ENCODE measurements at places on chromosomes 5 and 9. TPM values are rescaled to one million over a fixed set of nuclear protein-coding genes. Genes with fewer than 3 reads are reported as not detected.

GRCh38 chr9:127064335-127064734, 58.1 kb downstream of the ANGPTL2 start:
- DNase-seq, result no peak

GRCh38 chr5:177431317-177432142, 5.1 kb downstream of the GRK6 start:
- DNase-seq, result no peak

- no peak for DNase-seq
Measured at GRCh38 chr5:33184367-33184766, 256.4 kb upstream of the TARS1 start.

DNA sequence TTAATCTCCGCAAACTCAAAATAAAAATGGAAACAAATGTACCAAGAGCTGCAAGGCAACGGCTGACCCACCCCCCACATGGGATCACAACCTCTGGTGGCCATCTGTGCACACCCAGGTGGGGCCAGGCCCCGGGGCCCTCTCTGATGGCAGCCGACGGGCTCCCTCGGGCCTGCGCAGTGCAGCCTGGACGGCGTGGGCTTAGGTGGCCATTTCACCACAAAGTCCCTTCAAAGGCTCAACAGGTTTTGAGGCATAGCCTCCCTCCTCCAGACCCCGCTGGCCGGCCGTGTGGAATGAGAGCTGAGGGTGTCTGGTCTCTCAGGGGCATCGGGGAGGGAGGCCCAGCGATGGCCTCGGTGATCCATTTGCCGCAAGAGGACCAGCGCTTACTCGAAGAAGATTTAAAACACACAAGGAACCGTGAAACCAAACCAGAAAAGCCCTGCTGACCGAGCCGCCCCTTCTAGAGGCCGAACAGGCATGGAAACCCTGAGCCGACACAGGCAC, 42.7 kb upstream of the CEP72 start:
- no peak for DNase-seq

Gene ARL10
- total RNA-seq, result 8.0 TPM

Data from glomerular endothelial cell (primary cell).